ENCODE measurements at places on chromosomes 7 and 10. TPM values are rescaled to one million over a fixed set of nuclear protein-coding genes. Genes with fewer than 3 reads are reported as not detected.
A peak's percentile ranks its signal among the peaks of the same experiment; 100 is the strongest.

DNA sequence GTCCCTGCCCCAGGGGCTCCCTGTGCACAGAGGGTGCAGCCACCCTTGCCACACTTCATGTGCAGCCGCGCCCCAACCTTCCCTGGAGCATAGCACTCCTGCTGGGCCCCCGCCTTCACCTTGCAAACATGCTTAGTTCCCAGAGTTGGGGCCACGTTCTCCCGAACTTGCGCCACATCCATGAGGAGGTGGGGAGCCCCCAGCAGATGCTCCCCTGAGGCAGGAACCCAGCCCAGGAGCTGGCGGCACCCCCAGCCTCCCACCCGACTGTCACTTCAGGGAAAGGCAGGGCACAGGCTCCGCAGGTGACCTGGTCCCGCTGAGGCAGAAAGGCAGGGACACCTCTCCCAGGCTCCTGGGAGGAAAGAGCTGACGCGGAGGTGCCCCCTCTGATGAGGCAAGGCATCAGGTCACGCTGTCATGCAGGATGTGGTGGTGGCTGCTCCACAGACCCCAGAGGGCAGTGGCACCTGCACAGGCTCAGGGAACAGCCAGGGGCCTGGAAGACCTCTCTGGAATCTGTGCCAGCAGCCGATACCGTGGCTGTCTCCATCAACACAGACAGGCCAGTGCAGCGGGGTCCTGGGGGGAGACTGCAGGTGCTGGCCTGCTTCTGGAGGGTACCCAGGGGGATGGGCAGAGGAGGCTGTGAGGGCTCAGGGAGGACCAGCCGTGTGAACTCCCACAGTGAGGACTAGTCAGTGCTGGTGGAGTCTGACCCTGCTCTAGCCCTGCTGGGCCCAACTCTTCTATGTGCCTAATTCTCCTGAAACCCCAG is 221.3 kb downstream of the MAD1L1 start:
- no peak for DNase-seq

DNA sequence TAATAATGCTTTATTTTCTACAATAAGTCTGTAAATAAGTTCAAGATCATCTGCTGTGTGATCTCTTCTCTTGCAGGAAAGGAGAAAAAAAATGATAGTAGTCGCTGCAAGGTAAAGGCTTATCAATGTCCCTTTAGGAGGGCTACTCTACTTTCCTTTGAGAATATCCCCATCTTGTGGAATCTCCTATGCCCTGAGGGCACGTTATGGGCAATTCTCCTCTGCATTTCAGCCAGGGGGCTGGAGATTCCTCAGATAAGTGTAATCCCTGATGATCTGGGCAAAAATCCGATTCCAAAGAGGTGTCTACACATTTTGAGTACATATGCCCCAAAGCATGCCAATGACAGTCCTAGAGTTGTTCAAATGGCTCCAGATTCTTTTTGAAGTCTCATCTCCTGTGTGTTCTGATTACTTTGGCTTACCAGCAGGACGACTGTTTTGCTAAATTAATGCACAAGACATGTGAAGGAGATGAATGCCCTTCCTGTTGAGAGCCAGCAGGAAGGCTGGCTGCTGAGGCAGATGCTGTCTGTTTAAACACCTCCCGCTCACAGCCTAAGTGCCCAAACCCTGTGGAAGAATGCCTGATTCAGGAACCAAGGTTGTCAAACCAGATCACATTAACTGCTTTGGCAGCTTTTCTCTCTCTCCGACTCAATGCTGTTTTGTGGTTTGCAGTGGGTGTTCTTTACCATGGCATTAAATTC is 171.2 kb upstream of the COL1A2 start:
- no peak for DNase-seq

GRCh38 chr10:36725581-36726520 is 399.5 kb upstream of the ANKRD30A start:
- DNase-seq: no peak

GRCh38 chr7:47490501-47491265 is 91.2 kb downstream of the TNS3 start:
- DNase-seq: no peak

GRCh38 chr10:103969436-103969835 is 2.5 kb downstream of the SLK start:
- DNase-seq: no peak

DNA sequence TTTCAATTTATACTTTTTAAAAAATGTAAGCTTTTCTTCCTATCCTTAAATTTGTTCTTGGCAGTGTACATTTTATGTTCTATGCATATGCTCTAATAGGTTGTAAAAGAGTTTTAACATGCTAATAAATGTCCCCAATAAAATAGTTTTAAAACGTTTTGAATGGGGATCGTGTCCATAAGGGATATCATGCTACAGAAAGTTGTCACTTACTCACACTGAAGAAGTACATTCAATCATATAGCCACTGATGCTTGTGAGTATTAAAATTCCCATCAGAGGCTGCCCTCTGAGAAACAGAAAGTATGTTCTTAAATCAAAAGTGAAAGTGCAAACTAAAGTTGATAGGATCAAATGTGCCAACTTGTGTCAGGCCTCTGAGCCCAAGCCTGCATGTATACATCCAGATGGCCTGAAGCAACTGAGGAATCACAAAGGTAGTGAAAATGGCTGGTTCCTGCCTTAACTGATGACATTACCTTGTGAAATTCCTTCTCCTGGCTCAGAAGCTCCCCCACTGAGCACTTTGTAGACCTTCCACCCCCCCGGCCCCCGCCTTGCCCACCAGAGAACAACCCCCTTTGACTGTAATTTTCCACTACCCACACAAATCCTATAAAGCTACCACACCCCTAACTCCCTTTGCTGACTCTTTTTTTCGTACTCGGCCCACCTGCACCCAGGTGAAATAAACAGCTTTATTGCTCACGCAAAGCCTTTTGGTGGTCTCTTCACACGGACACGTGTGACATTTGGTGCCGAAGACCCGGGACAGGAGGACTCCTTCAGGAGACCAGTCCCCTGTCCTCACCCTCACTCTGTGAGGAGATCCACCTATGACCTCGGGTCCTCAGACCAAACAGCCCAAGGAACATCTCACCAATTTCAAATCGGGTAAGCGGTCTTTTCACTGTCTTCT is 877 bp upstream of the NOD1 start:
- peak; percentile 13 for DNase-seq

DNA sequence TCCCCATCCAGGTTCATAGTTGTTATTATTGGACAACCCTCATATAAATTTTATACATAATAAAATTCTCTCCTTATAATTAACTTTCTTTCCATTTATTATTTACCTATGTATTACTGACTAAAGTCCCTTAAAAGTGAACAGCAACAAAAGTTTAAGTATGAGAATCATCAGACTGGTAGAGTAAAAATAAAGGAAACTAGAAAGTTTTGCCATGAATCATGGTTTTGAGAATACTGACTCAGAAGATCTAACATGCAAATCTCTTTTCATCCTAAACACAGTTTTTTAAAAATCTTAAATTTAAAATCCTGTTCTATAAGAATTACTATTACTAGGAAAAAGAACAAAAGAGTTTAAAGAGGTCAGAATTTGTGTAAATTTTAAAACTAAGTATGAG is 32.1 kb downstream of the HERC4 start:
- no peak for DNase-seq

GRCh38 chr10:45249978-45250693 is 65.3 kb downstream of the OR13A1 start:
- no peak for DNase-seq

DNA sequence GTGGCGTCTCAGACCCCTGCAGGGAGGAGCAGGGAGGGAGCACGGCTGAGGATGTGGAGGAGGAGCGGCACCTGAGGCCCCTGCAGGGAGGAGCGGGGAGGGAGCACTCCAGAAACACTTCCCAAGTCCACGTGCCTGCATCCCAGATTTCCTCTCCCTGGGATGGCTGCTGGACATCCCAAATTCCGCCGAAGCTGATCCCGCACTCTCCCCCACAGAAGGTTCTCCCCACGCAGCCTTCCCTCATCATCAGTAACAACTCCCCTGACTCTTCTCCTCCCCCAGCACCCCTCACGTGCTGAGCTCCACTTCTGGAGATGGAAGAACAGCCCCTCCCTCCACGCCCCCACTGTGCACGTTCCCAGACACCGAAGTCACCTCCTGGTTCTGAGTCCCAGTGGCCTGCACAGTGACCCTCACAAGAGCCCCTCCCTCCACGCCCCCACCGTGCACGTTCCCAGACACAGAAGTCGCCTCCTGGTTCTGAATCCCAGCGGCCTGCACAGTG is 17.8 kb upstream of the FOXL3 start:
- DNase-seq: no peak

DNA sequence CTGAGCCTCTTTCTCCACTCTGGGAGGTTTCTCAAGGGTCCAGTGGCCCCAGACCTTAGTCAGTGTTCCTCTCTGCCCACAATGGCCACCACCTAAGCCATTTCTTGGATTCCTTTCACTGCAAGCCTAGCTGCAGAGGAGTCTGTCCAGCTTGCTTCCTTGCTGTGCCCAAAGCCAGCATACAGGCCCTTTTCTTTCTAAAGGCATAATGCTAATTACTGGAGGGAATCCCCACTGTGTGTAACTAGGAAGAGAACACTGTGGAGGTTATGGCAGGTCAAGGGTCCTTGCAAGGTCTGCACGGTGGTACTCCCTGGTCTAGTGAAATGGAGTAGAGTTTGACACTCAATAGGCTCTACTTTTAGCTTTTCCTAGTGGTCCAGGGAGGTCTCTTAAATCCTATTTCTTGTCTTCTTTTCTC is 70.4 kb upstream of the CC2D2B start:
- no peak for DNase-seq

- no peak for DNase-seq
Observed at GRCh38 chr7:57769958-57770357, 320.0 kb downstream of the ZNF716 start.

- DNase-seq: no peak
Observed at GRCh38 chr7:24715661-24716479, 41.4 kb downstream of the GSDME start.

DNA sequence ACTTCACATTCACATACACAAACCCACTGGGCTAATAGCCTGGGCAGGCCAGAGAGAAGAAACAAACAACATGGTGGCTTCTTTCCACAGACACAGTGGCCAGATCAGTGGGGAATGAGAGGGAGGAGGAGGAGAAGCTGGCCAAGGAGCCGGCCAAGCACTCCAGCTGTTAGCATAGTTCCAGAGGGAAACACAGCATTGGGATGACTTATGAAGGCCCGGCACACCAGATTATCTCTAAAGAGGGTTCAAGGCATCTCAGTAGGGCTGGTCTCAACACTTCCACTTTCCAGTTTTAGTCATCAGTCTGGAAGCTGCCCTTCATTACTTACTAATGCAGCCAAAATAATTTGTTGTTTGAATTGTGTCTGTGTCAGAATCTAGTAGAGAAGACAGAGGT is 42.1 kb upstream of the GPR26 start:
- DNase-seq: no peak

DNA sequence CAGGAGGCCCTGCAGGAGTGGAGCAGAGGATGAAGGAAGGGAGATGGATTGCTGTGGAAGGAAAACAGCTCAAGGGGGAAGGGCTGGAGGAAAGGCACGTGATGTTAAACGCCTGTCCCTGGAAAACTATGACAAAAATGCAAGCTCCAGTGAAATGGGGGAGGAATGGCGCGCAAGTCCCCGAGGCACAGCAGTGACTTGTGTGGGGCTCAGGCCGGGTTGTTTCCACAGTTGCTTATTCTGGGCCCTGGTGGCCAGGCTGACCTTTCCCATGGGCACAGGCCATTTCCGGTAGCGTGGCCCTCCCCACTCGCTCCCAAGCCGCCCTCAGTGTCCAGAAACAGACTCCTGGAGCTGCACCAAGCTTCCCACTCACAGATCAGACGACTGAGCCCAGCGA is 68.1 kb upstream of the PDGFA start:
- no peak for DNase-seq

DNA sequence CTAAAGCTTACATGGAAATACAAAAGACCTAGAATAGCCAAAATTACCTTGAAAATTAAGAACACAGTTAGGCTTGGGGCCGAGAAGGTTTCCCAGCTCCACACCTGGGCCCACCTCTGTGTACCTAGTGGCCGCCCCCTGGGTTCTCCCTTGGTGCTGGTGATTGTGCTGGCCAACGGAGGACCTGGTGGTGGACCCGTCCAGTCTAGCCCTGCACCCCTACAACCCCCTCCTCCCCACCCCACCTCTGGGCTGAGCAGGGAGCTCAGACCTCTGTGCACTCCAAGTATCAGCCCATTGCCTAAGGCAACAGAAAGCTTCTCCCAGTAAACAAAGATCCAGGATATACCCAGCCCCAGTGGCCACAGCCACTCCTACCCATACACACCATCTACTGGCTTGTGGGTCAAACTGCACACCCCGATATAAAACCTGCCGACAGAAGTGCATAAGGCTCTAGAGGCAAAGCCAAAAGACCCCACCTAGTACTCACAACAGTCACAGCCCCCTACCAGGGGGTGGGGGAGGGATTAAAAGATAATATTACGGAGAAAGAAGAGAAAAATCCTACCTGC is 105.0 kb upstream of the DIP2C start:
- no peak for DNase-seq

DNA sequence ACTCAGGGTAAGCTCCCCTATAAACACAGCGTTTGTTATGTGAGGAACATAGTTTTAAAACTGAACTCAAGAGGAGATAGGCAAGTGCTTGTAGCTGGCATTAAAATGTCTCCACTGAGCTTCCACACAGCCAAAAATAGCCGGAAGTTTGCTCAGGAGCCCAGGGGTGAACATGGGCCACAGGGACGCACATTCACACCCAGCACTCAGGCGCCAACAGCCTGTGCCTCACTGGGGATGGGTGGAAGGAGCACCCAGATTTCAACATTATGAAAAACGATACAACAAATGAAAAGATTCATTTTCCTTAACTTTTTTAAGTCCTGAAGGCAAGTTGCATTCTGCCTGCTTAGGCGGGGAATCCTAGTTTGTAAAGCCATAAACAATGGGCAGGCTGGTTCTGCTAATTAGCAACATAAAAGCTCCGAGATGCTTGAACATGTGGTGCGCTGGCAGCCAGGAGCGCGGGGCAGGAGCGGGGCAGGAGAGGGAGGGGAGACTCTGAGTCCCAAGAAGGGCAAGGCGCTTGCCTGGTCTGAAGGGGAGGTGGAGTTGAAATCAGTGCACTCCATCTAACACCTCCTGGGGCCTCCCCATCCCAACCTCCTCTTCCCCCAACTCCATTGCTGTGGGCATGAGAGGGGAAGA is 235.9 kb downstream of the COBL start:
- DNase-seq: no peak

The GSAP gene
- total RNA-seq: 2.6 TPM

The LIPJ gene
- not detected for total RNA-seq

The ATG9B gene
- 6.7 TPM for total RNA-seq

The PHYHIPL gene
- total RNA-seq: not detected

The PTPN12 gene
- total RNA-seq: 7.2 TPM

Data from activated T-cell treated with anti-CD3 and anti-CD28 coated beads, Interleukin-2, amount 50 U/mL, for 4 hours (primary cell).